Chondrocyte (in vitro differentiated cells): ENCODE measurements at places on chromosomes 4 and X.
A peak's percentile ranks its signal among the peaks of the same experiment; 100 is the strongest.

- no peak for DNase-seq
- no peak overlapping the region for H3K27ac ChIP-seq
- no peaks in the 10 kb centered on the region for H3K4me1 ChIP-seq
- H3K4me3 ChIP-seq = no peak overlapping the region
Observed at GRCh38 chrX:96379951-96380350, 304.7 kb upstream of the DIAPH2 start.

DNA sequence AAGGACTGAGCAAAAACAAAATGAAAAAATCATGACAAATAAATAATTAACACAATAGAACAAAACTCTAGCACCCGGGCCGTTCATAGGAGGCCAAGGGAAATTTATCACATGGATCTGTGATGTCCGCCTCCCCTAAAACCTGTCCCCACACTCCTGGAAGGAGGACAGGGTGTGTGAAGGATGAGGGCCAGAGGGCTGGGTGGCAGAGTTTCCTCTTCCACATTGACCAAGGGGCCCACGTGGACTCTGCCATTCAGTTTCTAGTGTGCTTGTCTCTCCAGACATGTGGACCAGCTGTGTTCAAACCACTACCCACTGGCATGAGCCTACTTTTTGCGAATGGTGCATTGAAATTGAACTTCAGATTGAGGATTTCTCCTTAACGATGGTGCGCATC, 6.3 kb downstream of the PRRG3 start:
- no peak for DNase-seq
- H3K27me3 ChIP-seq = peaks cover 2% of the 10 kb centered on the region
- H3K4me1 ChIP-seq = no peaks in the 10 kb centered on the region
- no peak overlapping the region for H3K4me3 ChIP-seq
- no peaks in the 10 kb centered on the region for H3K36me3 ChIP-seq

- peaks cover 15% of the 10 kb centered on the region for H3K4me1 ChIP-seq
- no peak overlapping the region for H3K4me3 ChIP-seq
- no peak overlapping the region for H3K27ac ChIP-seq
- H3K36me3 ChIP-seq = peaks cover 2% of the 10 kb centered on the region
- no peaks in the 10 kb centered on the region for H3K27me3 ChIP-seq
Observed at GRCh38 chrX:115378471-115378870, 89.0 kb downstream of the LUZP4 start.

DNA sequence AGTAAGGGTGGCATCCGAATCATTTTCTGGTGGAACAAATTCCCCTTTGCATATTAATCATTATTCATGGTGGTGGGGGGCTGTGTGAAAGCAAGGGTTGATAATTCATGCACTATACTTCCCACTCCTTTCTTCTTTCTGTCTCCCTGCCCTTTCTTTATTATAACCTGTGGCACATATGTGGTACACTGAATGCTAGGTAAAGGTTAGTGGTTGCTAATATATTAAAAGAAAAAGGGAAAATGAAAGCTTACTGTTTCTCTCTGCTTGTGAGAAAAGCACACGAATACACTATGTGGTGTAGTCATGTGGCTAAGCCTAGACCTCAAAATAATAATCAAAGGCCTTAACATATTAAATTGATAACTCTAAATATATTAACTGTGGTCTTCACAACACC, 178.4 kb upstream of the RPS6KA3 start:
- no peaks in the 10 kb centered on the region for H3K27me3 ChIP-seq
- DNase-seq = no peak
- H3K36me3 ChIP-seq = no peaks in the 10 kb centered on the region

- H3K27me3 ChIP-seq = no peaks in the 10 kb centered on the region
- H3K4me1 ChIP-seq = no peaks in the 10 kb centered on the region
- DNase-seq = no peak
Observed at GRCh38 chrX:105260291-105261043, 40.0 kb upstream of the TEX13A start.

DNA sequence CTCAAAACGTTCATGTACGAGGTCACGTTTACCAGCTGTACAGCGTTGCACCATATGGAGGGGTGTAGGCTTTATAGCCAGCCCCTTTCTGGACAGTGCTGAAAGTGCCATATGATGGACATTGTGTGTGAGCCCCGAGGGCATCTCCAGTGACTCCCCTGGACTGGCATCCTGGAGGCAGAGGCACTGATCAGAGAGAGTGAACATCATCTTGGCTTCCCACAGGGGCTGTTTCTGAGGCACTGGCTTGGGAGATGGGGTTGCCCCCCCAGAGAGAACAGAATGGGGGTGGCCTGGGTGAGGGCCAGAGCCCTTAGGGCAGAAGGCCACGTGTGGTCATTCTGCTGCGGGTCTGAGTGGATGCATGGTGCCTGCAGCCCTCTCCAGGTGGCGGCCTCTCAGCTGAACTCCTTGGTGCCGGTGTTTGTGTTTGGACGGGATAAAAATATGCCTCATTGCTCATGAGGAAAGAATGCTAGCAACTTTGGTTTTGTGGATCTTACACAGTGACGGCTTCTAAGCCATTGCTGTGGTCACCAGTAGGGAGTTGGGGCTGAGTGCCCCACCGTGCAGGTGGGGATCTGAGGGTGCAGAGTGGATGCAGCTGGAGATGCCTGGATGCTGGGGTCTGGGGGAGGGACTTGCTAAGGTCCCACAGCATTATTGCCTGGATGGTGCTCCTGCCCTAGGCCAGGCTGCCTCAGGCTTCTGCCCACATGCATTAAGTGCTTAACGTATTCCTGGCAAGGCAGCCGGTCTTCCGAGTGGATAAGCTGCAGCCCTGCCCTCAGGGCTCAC, 3.4 kb downstream of the WFS1 start:
- no peaks in the 10 kb centered on the region for H3K36me3 ChIP-seq
- peak overlapping the region; percentile 83 for H3K27ac ChIP-seq
- H3K27me3 ChIP-seq = peaks cover 1% of the 10 kb centered on the region
- peaks cover 57% of the 10 kb centered on the region for H3K4me1 ChIP-seq
- DNase-seq = peak; percentile 69
